ENCODE measurements at places on chromosomes 13 and 19.

- DNase-seq, result no peak
These were observed 1793.8 kb upstream of the PCDH20 start for GRCh38 chr13:63209330-63210017.

GRCh38 chr19:51440846-51441409, 17.3 kb downstream of the SIGLEC8 start:
- no peak for DNase-seq

DNA sequence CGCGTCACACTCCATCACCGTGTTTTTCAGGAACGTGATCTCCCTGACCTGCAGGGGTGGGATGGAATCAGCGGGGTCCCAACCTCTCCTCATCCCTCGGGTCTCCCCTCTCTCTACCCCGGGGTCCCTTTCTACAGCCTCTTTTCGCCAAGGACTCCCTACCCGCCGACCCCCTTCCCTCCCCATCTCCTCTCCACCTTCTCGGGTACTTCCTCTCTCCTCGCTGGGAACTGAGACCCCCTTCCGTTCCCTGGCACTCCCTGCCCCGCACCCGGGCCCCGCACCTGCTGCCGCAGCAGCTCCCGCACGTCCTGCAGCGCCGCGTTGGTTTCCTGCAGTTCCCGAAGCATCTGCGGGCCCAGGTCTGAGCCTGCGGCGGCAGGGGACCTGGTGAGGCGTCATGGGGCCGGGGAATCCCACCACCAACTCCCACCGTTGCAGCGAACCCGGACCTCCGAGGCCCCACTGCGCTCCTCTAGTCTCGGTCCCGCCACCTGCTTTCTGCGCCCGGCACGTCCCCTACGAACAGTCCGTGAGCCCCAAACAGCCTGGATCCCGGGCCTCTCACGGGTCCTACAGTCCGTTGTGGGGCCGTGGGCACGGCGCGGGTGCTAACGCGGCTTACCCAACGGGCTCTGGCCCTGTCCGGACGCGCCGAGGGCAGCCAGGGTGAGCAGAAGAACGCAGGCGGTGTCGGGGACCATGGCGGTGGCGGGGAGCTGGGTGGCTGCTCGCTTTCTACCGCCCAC, at the start of gene COMP:
Gene COMP, minus strand, starts transcription at position 740 of the 749 bp plus-strand sequence. Its CDS starts 36 bp downstream, at position 704.
- no peak for DNase-seq

DNA sequence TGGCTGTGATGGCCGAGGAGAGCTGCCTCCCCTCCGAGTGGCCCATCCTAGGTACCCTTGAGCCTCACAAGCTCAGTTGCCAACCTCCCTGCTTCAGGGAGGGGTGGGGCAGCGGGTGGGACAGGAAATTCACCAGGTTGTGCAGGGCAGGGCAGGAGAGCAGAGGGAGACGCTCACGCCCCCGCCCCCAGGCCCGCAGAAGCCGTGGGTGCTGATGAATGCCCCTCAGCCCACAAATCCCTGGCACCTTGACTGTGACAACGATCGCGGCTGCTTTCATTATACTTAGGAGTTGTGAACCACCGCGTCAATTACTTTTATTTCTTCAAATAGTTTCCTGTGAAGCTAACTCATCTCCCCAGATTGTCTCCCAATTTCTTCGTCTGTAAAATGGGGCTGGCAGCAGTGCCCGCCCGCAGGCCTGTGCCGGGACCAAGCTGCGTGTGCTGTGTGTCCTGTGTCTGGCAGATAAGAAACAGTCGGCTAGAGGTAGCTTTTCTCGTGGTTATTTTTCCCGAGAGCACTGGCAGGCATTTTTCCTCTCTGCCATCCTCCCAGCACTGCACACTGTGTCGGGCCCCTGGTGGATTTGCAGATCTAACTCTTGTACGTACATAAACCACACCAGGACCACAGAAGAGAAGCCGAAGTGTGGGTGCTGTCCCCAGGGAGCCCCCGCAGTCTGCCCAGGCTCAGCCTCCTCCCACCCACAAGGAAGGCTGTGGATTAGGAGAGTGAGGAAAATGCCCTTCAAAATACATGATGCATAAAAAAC, 7.9 kb upstream of the RASA3 start:
- no peak for DNase-seq

DNA sequence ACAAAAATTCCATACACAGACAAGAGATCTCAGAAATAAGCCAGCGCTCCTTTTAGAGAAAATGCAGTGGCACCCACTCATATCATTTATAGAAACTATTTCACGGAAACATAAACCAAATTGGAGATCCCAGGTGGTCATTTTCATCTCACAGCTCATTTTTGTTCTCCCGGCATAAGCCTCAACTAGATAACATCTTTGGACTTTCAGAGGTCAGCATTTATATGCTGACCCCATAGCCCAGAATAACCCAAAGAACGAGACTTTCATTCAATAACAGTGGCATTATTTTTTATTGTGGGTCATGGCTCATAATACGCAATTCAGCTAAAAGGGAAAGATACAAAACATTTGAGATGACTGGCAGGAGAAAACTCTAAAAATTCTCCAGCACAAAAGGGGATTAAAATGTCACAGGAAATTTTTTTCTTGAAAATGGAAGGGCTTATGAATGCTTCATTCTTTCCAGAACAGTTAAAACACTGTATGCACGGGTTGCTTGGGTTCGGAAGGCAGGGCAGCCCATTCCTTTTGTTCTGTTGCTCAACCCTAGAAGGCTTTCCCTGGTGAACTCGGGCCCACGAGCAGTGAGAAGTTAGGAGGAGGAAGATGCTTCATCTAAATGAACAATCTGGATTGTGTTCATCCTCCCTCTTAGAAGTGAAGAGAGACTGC, 24.0 kb downstream of the STARD13 start:
- no peak for DNase-seq

Measured in GM04503 (cell line).